SIG-M5 (cell line): ENCODE measurements at places on chromosomes 3 and 15.

- no peak for DNase-seq
These were observed 50.0 kb downstream of the TRIM42 start for GRCh38 chr3:140727886-140728285.

DNA sequence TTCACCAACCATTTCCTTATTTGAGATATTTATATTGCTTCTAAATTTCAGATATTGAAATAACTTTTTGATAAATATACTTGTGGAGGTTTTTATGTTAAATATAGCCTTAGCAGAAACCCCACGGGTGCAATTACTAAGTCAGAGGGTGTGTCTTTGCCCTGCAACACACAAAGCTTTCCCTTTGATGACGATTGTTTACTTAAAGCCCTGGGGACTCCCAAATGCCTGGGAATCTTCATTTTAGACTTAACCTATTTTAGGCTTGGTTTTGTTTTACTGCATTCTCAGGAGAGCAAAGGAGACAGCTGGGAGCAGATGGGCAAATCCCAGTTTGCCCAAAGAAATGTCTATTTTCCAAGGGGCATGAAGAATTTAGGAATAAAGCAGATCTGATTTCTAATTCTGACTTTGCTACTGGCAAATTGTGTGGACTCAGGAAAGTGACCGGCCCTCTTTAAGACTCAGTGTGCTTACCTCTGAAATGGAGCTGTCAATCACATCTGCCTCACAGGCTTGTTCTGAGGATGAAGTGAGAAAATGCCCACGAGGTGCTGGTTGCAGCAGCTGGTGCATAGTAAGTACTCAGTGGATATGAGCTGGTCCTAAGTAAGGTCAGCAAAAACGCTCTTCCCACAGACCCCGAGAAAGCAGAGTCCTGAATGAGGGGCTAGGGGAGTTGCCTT lies 49.3 kb upstream of the CA12 start:
- no peak for DNase-seq

- DNase-seq, result no peak
These were observed 20.8 kb downstream of the STAC start for GRCh38 chr3:36401056-36401455.

GRCh38 chr3:139552632-139553365 lies 13.3 kb upstream of the RBP1 start:
- no peak for DNase-seq

DNA sequence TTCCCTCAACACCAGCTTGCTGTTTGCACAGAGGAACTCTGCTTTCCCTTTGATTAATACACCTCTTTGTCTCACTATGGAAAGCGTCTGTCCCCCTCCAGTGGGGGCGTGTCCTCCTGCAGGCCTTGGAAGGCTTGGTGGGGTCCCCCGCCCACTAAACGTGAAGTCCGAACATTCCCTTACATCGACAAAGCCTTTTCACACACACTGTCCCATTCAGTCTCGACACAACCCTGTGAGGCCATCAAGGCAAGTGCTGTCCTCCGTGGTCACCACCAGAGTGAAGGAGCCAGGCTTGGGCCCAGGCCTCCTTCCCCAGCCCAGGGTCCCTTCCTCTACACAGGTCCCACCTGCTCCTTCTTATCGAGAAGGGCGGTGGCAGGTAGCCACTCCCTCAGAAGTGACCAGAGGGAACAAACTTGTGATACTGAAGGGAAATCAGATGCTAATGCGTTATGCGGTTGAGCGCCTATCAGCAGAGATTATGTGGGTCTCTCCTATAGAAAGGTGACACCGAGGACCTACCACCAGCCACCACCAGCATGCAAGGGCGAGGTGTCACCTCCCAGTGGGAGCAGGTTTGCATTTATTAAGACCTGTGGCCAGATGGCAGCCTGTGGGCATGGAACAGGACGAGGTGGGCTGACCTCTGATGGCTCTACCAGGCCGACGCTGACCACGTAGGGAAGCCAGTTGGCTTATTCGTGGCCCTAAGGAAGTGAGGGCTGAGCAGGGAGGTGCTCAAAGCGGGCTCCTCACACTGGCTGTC lies 6.6 kb downstream of the NRROS start:
- DNase-seq, result no peak

DNA sequence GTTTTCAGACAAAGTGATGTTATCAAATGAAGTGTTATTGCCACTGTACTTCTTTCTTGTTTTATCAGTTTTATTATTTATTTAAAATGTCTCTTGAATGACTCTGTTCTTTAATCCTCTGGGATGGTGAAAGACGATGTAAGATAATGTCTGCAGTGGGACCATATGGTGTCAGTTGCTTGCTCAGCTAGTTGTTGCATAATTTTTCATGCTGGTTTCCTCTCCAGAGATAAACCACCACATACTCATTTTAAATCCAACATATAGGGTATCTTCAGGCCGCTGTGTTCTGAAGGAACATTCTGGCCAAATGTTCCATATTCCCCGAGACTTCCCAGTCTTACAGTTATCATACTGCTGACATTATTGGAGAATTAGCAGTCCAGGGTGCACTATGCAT lies 75.9 kb downstream of the GABRG3 start:
- no peak for DNase-seq

DNA sequence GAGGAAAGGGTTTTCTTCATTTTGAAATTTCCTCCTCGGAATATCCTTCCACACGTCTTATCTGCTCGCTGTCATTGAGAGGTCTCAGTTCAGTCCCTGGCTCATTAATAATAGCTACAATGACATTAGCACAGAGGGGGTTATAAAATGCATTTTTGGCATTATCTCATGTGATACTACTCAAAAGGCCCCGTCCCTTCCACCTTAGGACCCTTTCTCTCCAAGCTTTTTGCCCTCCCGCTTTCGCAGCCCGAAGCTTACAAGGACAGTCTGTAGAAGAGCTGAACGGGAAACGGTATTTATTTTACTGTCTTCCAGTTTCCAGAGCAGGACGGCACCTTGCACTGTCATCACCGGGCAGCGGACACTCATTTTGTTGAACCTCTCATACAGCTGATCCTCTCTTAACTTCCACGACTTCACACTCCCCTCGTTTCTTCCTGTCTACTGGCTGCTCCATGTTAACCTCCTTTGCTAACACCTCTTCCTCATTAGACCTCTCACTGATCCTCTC lies 5.6 kb upstream of the PLEKHO2 start:
- DNase-seq, result no peak

DNA sequence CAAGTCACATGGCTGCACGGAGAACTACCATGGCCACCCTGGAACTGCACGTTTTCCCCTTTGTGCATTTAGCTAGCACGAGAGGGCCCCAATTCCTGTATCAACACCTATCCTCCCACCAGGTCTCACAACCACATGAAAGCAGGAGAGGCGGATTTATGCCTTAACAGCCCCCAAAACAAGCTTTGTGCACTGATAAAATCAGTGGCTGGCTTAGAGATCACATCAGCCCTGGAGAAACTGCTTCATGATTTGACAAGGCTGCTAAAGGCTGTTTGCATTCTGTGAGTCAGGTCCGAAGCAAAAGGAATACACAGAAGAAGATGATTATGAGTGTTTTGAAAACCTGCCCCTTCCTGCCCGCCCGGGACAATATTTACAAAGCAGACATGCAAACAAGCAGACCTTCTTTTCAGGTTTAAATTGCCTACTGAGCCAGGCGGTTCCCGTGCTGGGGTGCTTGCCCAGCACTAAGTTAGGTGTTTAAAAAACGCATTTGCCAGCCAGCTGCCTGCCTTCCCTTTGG lies 25.9 kb downstream of the CEMIP start:
- DNase-seq, result no peak

DNA sequence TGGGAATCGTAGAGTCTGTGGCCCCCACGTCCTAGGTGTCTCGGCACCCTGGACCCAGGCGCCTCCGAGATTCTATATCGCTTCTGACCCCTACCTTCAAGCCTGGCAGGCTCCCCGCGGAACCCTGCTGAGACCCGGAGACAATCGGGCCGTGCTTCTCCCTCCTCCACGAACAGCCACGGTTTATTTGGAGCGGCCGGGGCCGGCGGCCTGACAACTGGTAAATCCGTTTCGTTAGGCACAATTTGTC lies 1.4 kb downstream of the GATA2 start:
- no peak for DNase-seq

GRCh38 chr3:127768346-127769008 lies 53.8 kb downstream of the MGLL start:
- no peak for DNase-seq

DNA sequence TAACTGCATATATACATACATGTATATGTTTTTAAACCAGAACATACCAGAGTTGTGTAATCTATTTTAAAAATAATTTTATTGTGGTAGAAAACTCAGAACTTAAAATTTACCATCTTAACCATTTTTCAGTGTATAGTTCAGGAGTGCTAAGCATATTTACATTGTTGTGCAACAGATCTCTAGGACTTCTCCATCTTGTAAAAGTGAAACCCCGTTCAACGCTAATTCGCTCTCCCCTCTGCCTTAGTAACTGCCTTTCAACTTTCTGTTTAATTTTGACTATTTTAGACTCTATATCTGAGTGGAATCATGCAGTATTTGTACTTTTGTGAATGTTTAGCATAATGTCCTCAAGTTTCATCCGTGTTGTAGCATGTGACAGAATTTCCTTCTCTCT lies 51.8 kb upstream of the SSR3 start:
- DNase-seq, result peak; percentile 61

GRCh38 chr3:44915702-44916438 lies 41.5 kb downstream of the TGM4 start:
- no peak for DNase-seq

- DNase-seq, result no peak
These were observed 57.9 kb upstream of the EPHA6 start for GRCh38 chr3:96756516-96756915.

DNA sequence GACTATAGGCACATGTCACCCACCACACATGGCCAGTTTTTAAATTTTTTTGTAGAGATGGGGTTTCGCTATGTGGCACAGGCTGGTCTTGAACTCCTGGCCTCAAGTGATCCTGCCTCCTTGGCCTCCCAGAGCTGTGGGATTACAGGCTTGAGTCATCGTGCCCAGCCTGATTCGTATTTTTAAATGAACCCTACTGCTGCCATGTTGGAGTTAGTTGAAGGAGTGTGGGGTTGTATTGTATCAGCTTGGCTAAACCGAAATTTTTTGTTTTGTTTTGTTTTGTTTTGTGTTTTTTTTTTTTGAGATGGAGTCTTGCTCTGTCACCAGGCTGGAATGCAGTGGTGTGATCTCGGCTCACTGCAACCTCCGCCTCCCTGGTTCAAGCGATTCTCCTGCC lies 11.8 kb upstream of the ZNF770 start:
- DNase-seq, result no peak

- DNase-seq, result no peak
These were observed 69.3 kb downstream of the TBC1D2B start for GRCh38 chr15:78007964-78008886.

GRCh38 chr3:63343674-63344073 lies 65.6 kb downstream of the SYNPR start:
- DNase-seq, result no peak

DNA sequence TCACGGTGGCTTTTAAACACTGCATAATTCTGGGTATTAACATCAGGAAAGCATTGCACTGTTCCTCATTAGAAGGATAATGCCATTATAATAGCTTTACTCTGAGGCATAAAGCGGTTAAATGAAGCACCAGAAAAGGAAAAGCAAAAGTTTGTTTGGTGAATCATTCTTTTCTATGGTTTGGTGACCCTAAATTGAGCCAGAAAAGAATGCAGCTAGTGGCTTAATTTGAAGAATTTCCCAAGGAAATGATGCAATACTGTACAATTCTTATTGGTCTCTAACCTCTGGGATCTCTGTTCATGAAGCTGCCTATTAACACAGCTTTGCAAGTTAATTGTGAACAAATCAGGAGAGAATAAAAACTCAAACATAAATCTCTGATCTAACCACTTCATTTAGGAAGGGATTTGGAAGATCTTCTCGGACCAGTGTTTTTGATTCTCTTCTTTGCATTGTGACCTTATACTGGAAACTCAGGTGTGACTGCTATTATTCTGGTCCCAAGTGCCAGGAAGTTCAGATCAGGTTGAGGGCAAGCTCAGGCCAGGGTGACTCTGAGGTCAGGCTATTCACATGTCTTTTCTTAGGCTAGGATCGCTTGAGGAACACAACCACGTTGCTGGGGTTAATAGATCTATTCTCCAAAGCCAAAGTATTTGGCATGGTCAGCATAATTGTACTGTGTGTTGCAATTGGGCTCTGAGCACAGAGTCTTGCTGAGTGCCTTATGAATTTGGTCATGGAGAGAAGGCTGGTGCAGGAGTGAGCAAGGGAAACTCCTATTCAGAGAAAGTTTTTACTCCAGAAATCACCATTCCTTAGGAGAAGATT lies 11.3 kb upstream of the DLG1 start:
- DNase-seq, result no peak

DNA sequence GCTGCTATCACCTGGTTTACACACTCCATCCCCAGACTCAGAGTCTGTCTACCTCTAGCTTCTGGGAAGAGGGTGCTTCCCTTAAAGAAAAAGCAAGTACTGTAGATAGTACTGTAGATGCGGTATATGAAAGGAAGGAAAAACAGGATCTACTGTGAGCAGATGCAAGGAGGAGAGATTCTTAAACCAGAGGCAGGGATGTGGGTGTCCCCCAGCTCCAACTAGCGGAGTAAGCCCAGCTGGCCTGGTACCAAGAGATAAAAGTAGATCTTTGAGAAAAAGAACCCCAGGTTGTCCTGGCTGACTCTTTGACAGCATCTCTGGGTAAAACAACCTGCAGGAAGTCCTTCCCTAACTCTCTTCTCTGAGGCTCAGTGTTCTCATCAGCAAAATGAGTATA lies 523.7 kb upstream of the PROK2 start:
- no peak for DNase-seq

DNA sequence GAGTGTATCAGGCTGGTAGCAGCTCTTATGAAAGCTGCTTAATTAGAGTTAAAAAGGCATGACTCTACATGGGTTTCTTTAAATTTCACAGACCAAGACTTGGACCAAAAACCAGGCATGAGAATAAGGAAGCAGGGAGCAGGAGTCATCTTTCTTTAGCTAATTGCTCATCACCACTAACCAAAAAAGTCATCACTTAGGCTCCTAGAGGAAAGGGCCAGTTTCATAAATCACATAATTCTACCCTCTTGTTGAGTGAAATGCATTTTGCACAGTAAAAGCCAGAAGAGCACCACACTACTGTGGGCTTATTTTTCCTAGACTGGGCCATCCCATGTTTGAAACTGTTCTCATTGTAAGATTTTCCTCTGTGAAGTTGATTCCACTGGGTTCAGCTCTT lies 175.6 kb downstream of the GREM1 start:
- DNase-seq, result no peak

DNA sequence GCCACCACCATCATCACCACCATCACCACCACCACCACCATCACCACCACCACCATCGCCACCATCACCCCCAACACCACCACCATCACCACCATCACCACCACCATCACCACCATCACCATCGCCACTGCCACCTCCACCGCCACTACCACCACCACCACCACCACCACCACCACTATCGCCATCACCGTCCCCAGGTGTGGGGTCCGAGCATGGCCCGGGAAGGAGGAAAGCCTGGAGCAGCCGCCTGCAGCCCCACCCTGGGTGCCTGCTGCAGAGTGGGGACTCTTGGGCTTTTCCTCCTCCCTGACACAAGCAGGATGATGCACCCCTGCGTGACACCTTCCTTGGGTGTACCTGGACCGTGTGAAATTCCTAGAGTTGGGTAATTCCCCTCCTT lies 43.9 kb downstream of the MUC4 start:
- DNase-seq, result no peak

- DNase-seq, result no peak
These were observed 162.2 kb downstream of the LPP start for GRCh38 chr3:188316021-188316722.

GRCh38 chr3:125187599-125187910 lies 25.0 kb downstream of the SLC12A8 start:
- DNase-seq, result no peak
